ENCODE measurements at places on chromosomes 1 and 21.

- no peak for DNase-seq
These were observed 15.2 kb upstream of the PGBD2 start for GRCh38 chr1:248890549-248891498.

DNA sequence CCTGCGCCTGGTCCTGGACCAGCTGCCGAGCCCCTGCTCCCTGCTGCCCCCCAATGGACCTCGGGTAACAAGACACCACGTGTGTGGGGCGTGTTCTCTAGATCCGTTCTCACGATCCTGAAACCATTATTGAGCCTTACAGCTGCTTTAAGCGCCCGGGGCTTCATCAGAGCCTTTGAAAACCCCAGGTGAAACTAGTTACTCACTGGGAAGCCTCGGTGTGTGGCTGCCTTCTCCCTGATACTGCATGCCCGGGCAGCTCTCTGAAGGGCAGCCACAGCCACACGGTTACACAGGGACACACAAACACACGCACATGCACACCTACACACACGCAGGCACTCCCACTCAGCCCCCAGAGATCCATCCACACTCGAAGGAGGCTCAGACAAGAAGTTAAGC lies 5.3 kb downstream of the HES2 start:
- peak; percentile 27 for DNase-seq

GRCh38 chr1:204520834-204521709 lies 4.9 kb downstream of the MDM4 start:
- no peak for DNase-seq

GRCh38 chr1:165426745-165427144 lies 18.2 kb downstream of the RXRG start:
- DNase-seq = no peak

GRCh38 chr1:145972580-145972979 lies 8.1 kb downstream of the POLR3GL start:
- no peak for DNase-seq

GRCh38 chr21:36576441-36576840 lies 96.5 kb upstream of the CLDN14 start:
- DNase-seq = no peak

DNA sequence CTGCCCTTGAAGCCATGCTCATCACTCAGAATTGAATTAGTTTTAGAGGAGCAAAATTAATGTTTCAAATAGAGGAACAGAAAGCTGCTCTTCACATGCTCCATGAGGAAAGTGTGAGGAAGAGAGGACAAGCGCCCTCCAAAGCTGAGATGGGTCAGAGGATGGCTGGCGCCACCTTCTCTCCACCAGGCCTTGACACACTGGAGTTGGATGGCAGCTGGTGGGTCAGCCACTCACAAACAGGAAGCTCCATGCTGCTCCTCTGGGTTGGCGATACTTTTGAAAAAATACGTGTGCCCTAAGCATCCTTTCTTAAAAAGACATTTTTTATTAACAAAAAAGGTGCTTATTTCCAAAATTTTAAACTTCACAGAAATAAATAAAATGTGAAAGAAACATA lies 3.1 kb upstream of the CD2 start:
- DNase-seq = no peak

DNA sequence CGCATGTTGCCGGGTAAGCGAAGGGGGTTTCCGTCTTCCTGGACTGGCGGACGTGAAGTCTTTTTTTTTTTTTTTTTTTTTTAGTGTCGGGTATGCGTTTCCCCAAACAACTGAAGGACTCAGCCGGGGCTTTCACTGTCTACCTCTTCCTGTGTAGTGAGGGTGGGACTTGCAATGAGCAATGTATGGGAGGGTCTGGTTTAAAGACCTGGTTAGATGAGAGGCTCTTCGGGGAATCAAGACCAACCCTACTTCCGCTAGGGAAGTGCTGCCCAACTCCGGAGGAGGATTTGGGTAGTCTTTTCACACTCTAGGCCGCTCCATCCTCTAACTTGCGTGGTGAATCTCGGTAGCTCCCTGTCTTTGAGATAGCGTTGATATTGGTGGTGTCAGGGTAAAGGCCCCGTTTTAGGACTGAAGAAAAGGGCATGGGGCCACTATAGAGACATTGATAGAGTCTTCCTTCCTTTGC lies 754 bp downstream of the PRRC2C start:
- no peak for DNase-seq

- DNase-seq = no peak
These were observed 57.0 kb downstream of the CNIH3 start for GRCh38 chr1:224673141-224673540.

- no peak for DNase-seq
These were observed 111.2 kb downstream of the FASLG start for GRCh38 chr1:172770071-172770470.

- no peak for DNase-seq
These were observed 557.5 kb downstream of the PTPRU start for GRCh38 chr1:29793653-29794348.

DNA sequence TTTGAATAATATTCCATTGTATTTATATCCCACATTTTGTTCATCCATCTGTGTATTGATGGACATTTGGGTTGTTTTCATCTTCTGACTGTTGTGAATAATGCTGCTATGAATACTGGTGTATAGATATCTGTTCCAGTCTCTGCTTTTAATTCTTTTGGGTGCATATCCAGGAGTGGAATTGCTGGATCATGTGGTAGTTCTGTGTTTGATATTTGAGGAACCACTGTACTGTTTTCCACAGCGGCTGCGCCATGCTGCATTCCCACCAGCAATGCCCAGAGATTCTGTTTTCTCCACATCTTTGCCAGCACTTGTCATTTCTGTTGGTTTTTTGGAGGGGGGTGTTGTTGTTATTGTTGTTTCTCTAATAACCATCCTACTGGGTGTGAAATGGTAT lies 131.6 kb upstream of the KIF26B start:
- DNase-seq = no peak

GRCh38 chr1:6956488-6957159 lies 171.4 kb downstream of the CAMTA1 start:
- DNase-seq = no peak

- no peak for DNase-seq
These were observed 17.5 kb upstream of the KIF14 start for GRCh38 chr1:200638073-200638472.

GRCh38 chr1:43834280-43835081 lies 99.1 kb upstream of the ARTN start:
- DNase-seq = no peak

DNA sequence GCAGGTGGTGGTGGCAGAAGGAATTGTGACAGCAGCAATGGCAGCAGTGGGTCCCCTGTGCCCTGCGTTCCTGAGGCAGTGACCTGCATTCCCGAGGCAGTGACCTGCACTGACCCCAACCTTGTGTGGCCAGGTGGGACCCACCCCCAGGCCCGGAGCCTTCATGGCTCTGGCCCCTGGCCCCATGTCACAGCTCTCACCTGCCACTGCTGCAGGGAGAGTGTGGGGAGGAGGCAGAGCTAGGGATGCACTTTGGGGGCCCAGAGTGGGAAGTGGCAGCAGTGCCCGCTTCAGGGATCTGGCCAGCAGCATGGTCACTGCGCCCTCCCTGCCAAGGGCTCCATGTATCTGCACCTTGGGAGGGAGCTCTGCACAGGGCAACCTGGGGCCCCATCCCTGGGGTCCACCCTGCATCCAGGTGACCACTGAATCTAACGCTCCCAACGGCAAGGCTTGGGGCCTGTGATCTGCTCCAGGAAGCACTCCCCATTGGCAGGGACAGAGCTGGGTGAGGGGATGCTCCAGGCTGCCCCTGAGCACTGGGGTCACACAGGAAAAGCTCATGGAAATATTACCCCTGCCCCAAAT lies 618.6 kb downstream of the RWDD3 start:
- DNase-seq = no peak

GRCh38 chr21:38920631-38921398 lies 115.1 kb downstream of the ETS2 start:
- no peak for DNase-seq

DNA sequence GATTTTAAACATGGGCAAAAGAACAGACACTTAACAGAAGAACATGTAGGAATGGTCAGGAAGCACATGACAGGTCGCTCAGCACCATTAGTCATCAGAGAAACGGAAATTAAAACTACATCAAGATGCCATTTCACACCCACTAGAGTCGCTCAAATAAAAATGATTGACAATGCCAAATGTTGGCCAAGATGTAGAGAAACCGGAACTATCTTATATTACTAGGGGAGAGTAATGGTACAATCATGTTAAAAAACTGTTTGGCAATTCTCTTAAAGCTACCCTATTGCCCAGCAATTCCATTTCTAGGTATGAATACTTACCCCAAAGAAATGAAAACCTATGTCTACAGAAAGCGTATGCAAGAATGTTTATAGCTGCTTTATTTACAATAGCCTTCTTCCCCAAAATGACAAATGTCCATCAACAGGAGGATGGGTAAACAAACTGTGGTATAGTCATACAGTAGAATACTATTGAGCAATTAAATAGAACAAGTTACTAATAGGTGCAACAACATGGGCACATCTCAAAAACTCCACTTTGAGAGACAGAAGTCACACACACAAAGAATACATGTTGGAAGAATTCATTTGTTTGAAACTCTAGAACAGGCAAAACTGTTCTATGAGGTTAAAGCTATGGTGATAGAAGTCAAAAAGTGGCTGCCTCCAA lies 92.8 kb downstream of the ETS2 start:
- no peak for DNase-seq

GRCh38 chr1:83511146-83511726 lies 487.7 kb downstream of the TTLL7 start:
- no peak for DNase-seq

DNA sequence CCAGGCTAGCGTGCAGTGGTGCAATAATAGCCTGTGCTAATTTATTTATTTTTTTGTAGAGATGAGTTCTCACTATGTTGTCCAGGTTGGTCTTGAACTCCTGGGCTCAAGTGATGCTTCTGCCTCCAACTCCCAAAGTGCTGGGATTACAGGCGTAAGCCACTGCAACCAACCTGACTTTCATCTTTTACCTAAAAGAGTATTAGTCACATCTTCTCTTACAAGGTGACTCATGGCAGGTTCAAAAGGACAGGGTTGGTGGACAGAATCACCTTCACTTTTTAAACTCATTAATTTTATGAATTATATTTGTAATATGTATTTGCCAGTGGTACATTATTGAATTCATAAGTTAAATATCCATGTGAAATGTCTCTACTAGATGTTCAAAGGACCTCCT lies 18.1 kb downstream of the JAM2 start:
- DNase-seq = no peak

GRCh38 chr1:226674892-226675714 lies 64.0 kb downstream of the ITPKB start:
- no peak for DNase-seq

DNA sequence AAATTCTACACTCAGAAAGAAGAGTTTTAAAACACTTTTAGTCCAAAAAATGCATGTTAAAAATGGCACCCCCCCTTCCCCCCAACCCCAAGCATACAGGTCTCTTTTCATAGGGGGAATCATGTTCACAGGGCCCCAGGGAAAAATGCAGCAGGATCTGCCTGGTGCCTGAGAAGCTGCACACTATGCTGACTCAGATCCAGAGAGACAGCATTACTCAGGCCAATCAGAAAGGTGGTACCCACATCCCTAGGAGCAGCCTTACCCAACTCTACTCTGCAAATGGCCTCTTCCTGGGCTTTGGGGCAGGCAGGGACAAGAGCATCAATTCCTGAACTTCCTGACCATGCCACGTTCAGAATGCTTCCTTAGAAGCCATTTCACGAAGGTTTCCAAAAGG lies 119.0 kb downstream of the HIVEP3 start:
- no peak for DNase-seq

DNA sequence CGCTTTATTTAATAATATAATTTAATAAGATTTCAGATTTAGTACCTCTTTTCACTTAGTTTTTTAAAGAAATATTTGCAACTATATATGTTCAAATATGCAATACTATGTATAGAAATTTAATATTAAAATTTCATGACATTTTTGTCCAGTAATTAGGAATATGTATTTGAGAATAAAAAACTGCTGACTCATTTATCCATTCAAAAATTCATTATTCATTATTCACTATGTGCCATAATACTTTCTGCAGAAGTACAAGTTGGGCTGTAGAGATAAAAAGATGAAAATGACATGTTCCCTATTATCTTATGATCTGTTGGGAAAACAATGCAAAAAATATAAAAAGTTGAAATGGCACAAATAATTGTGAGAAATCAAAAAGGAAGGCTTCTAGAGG lies 3.4 kb upstream of the C1orf53 start:
- DNase-seq = no peak

DNA sequence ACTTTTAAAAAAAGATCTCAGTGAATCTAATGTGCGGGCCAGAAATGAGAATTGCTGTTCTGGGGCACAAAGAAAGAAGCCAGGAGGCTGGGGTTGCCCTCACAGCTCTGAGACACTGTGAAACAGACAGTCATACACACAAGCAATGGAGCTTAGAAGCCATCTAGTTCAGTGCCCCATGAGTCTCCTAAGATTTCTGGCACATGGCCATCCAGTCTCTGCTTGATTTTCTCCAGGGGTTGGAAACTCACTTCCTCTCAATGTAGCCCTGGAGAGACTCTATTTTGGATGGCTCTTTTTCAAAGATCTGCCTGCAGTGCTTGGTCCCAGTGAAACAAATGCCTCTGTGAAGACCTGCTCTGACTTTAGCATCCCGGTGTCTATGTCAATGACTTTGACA lies 38.6 kb downstream of the KCNN3 start:
- no peak for DNase-seq

- DNase-seq = no peak
These were observed 290.1 kb downstream of the PLPP3 start for GRCh38 chr1:56289260-56289659.

DNA sequence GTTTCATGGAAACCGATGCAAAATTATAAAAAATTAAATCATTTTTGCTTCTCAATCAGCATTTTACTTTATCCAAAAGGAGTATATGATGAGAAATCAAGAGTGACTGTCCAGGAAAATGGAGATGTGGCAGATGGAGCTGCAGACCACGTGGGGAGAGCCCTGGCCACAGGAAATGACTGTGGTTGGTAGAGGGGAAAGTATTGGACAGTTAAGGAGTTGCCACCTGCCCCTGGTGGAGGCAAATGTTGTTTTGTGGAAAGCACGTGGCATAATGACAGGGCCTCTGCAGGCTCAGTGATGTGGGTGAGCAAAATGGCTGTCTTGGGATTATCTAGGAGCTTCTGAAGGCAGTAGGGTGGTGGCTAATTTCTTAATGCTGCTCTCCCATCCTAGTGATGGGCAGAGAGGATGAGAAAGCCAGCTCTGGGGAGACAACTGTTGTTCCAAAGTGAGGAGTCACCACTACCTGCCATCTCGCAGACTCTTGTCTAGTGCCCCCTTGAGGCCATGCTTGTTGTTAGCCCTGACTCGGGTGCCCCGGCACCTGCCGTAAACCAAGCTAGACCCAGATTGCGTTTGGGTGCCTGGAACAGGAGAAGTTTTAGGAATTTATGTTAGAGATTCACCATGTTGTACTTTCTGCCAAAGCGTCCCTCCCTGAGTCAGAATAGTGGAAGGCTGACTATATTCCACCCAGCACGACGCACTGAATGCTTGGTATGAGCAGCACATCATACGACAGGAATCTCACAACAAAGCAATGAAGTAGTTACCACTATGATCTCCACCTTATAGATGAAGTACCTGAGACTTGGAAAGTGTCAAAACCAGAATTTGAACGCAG lies 144.0 kb downstream of the ROR1 start:
- no peak for DNase-seq
